ENCODE measurements at places on chromosomes 6 and 20.

- DNase-seq: no peak
Observed at GRCh38 chr6:92507552-92507951, 911.8 kb downstream of the EPHA7 start.

DNA sequence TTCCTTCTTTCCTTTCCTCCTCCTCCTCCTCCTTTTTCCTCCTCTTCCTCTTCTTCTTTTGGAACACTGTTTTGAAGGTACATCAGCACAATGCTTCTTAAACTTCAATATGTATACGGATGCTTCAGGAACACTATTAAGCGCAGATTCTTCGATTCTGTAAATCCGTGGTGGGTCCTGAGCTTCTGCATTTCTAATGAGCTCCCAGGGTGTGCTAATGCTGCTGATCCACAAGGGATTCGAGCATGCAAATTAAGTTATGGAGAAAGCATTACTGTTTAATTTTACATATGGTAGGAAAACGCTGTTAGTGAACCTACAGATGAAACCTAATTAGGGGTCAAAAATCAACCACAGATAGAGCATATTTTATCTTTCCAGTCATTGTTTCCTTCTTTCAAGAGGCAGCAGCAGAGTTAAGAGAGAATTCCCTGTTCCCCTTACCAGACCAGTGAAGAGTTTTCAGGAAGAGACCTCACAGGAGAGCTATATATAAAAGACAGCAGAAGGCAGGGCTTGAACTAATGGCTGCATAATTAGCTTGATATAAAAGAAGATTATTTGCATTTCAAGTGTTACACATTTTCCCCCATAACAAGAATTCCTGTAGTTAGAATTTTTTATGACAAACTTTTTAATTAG lies 47.2 kb downstream of the KIF13A start:
- no peak for DNase-seq

DNA sequence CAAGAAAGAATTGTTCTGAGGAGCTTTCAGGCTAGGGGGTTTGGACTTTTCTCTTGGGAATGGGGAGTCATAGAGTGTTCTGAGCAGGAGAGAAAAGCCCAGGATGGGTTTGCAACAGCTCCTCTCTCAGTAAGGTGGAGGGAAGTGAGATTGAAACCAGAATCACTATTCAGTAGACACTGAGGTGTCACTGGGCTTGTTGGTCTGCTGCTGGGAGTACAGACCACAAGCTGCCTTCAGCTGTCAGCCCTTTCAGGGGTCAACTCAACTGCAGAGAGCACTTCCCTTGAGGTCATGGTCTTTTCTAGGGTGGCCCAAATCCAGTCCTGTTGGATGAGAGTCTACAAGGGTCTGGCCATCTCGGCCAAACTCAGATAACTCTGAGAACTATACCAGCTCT lies 12.9 kb upstream of the FOXA2 start:
- DNase-seq: no peak

- DNase-seq: peak; percentile 67
Observed at GRCh38 chr6:120056085-120056484, 706.5 kb upstream of the MAN1A1 start.

DNA sequence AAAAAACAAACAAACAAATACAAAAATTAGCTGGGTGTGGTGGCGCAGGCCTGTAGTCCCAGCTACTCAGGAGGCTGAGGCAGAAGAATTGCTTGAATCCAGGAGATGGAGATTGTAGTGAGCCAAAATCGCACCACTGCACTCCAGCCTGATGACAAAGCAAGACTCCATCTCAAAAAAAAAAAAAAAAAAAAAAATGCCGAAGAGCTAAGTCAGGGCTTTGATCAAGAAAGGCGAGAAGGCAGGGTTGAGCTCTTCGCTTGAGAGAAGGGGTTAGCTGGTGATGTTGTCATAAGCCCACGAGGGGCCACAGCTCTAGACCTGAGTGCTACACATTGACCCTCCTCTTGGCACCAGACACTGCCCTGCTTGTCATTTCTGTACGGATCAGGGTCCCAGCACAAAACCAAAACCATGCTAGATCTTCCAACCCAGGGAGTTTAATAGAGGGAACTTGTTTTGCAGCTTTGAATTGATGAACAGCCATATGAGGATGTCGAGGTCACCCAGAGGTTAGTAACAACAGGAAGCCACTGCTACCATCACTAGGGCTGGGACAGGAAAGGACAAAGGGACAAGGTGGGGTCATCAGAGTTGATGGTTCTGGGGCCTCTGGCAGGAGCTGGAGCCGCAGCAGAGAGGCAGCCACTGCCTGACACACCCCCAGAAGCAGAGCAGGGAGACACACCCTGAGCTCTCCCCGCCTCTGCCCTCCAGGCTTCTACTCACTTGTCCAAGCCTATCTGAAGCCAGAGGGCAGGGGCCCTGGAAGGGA lies 122.7 kb downstream of the SNX5 start:
- DNase-seq: no peak

- no peak for DNase-seq
Observed at GRCh38 chr6:151747896-151748295, 59.6 kb upstream of the ESR1 start.

- no peak for DNase-seq
Observed at GRCh38 chr6:69338431-69339162, 458.2 kb downstream of the LMBRD1 start.

DNA sequence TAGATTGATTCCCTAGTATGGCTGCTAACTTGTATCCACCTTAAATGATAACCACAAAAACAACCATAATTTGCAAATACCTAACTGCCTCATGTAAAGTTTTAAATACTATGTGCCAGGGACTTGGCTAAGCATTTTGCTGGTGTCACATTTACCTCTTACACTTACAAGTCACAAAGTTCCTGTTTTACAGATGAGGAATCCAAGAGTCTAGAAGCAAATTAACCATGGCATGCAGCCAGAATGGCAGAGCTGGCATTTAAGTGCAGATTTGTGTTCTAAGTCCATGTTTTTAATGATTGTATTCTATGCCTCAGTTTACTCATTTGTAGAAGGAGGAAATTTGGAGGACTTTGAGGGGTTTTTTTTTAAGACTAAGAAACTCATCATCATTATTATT lies 696.7 kb downstream of the PTPRT start:
- DNase-seq: no peak

DNA sequence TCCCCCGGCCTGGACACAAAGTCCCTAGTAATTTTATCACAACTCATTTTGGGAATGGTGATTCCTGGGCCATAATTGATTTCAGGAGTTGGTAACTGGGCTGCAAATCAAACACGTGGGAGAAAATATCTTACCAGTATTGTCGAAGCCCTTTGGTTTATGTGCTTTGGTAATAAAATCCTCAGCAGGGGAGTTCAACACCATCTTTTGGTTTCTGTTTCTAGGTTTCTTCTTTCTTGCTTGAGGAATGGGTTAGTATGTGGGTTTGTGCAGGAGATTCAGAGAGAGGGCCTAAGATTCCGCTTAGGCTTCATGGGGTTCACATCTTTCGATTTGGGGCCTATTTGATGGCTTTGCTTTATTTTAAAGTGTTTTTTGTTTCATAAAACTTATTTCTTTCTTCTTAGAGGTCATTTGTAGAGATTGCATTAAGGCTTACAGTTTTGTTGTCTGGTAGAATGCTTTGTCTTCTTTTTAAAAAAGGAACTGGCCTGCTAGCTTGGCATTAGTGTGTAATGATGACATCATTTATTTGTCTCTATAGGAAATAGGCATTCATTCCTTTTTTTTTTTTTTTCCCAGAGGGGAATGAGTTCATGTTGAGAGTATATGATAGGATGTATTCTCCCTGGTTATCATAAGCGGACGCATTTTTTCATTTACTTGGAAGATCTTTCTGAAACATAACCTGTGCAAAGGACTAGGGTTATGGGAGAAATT lies 45.8 kb downstream of the CYP24A1 start:
- DNase-seq: no peak

GRCh38 chr6:44177691-44178423 lies 19.2 kb downstream of the CAPN11 start:
- no peak for DNase-seq

GRCh38 chr6:22149096-22149495 lies 147.7 kb downstream of the PRL start:
- no peak for DNase-seq

- DNase-seq: no peak
Observed at GRCh38 chr20:15564981-15565380, 1008.3 kb downstream of the KIF16B start.

GRCh38 chr20:32140603-32141002 lies 31.1 kb downstream of the TM9SF4 start:
- no peak for DNase-seq

DNA sequence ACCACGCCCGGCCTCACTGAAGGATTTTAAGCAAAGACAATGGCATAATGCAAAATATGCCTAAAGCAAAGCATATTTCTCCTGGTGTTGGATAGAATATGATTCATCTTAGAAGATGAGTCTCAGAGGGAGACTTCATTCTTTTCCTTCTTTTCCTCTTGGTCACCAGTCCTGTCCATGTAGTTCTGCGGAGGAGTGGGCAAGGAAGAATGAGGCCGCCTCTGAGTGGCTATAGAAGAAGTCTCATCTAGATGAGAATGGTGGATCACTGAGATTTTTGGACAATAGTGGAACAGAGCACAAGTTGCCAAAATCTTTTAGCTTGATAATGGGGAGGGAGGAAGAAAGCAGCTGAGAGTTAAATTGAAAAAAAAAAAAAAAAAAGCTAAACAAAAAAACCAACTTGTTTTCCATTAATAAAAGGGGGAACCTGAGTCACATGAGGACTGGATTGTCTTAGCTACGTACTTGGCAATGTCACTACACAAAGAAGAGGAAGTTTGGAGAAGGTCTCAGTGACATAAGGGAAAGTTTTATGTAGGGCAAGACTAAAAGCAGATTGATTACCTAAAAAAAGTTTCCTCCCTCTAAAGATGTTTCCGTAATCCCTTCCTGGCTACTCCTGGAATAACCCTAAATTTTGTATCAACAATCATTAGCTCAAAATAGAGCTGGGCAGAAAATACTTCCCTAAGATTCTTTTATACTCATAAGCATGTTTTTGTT lies 6.0 kb downstream of the CD83 start:
- no peak for DNase-seq

GRCh38 chr6:168440520-168441433 lies at the start of gene SMOC2:
TSS of gene SMOC2 (plus strand) at chr6:168441184. CDS start at chr6:168441371, 187 bp downstream.
- DNase-seq: peak; percentile 51

GRCh38 chr6:35312076-35312800 lies 14.6 kb downstream of the DEF6 start:
- DNase-seq: peak; percentile 23

DNA sequence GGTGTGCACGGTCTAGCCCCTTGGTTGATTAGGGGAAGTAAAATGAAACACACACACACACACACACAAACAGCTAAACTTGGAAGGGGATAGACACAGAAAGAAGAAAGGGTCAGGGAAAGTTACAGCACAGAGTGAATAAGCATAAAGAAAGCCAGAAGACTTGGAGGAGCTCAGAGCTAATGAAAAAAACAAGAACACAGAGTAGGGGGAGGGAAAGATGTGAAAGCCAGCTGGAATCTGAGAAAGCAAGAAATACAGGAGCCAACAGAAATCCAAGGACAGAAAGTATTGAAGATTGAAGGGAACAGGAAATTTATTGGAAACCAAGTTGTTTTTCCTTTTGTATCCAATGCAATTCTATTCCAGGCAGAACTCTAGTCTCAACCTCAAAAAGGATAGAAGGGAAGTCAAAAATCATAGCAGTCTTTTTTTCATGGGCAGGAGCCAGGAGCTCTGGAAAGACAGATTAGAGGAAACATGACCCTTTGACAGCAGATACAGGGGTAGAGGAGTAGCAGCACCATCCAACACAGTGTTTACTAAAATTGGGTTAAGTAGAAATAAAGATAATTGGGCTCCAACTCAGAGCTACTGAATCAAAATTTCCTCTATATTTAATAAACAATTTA lies 10.1 kb downstream of the HMGCLL1 start:
- DNase-seq: no peak

DNA sequence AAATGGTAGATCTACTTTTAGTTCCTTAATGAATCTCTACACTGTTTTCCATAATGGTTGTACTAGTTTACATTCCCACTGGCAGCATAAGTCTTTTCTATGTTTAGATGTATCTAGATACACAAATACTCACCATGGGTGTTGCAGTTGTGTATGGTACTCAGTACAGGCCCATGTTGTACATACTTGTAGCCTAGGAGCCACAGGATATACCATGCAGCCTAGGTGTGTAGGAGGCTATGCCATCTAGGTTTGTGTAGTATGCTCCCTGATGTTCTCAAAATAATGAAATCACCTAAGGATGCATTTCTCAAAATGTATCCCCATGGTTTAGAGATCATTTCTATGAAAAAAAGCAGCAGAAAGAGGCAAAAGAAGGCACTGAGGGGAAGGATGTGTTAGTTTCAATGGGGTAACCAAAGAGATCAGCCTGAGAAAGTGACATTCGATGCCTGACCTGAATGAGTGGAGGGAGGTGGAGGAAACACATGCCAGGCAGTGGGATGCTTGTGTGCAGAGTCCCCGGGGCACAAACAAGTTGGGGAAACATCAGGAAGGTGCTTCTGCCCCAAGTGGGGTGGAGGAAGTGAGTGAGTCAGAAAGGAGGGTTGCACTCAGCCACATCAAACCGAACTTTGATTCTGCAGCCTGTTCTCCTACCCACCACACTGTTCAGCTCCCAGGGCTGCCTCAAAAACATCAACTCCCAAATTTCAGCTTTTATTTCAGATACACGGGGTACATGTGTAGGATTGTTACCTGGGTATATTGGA lies 191.2 kb downstream of the ZNF217 start:
- DNase-seq: no peak

DNA sequence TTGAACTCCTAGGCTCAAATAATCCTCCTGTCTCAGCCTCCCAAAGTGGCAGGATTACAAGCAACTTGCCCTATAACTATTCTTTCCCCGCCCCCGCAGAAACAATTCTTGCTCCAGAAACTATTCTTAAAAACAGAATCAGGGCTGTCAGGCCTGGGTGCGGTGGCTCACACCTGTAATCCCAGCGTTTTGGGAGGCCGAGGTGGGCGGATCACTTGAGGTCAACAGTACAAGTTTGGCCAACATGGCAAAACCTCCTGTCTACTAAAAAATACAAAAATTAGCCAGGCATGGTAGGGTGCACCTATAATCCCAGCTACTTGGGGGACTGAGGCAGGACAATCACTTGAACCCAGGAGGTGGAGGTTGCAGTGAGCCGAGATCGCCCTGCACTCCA lies 31.2 kb downstream of the SAMHD1 start:
- no peak for DNase-seq

DNA sequence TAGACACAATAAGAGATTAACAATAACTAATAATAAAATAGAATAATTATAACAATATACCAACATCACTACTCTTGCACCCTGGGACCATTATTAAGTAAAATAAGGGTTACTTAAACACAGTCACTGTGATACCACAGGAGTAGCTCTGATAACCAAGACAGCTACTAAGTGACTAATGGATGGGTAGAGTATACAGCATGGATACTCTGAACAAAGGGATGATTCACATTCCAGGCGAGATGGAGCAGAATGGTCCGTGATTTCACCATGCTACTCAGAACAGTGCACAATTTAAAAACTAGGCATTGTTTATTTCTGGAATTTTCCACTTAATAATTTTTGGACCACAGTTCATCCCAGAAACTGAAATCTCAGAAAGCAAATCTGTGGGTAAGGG lies 80.0 kb upstream of the FUT9 start:
- no peak for DNase-seq

GRCh38 chr20:34514897-34515483 lies 1.2 kb upstream of the DYNLRB1 start:
- DNase-seq: no peak

GRCh38 chr6:125773387-125774341 lies 17.1 kb upstream of the NCOA7 start:
- no peak for DNase-seq
